Lower leg skin (tissue), 4 donors: ENCODE measurements at places on chromosomes 13 and 19. TPM values are rescaled to one million over a fixed set of nuclear protein-coding genes. Genes with fewer than 3 reads are reported as not detected.

DNA sequence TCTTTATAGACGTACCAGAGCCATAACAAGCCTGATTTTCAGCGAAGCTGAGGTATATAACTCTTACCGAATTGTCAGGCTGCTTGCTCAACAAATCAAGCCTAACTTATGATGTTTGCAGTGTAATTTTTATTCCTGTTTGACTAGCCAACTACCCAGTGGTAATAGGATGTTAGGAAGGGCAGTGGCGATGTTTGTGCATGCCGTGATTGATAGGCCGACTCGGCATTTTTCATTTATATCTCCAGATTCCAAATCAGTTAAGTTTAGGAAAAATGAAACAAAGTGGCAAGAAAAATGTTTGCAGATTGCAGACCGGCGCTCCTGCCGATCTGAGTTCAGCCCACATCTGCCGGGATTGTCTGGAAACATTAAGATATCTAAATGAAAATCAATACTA lies 401.6 kb upstream of the ZNF507 start:
- DNase-seq: no peak

Gene TMC4
- 3.8 TPM for total RNA-seq

Gene KLHL1
- not detected for total RNA-seq

Gene MAB21L1
- total RNA-seq: 0.58 TPM

- no peak for DNase-seq
These were observed 8.0 kb downstream of the LPAR6 start for GRCh38 chr13:48404952-48405351.

DNA sequence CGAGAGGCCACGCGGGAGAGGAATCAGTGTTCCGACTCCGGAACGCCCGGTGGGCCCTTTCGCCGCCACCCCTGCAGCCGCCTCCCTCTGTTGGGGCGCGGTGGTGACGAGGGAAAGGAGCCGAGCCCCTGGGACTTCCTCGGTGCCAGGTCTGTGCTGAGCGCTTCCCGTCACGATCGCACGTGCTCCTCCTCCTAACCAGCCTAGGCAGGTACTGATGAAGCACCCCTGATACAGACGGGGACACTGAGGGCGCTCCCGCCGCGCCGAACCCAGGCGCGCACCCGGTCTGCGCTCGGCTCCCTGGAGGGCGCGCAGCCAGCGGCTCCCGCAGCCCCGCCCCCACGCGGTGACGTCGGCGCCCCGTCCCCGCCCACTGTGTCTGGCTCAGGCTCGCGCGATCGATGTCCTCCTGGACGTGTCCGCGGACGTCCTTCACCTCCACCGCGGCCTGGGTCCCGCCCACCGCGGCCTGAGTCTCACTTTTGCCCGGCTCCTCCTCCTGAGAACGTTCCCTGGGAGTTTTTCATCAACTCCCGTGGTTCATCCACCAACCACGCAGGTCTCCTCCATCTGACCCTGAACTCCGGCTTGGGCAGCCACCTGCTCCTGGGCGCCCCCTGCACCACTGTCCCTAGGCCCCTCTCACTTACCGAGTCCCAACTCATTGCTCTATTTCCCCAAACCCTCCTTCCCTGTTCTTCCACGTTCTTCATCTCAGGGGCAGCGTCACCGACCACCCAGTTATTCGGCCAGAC lies 2.6 kb upstream of the KLK15 start:
- DNase-seq: peak; percentile 89

Gene RTBDN
- not detected for total RNA-seq

Gene ONECUT3
- not detected for total RNA-seq

Gene CD37
- 5.9 TPM for total RNA-seq

- no peak for DNase-seq
These were observed 238.7 kb downstream of the LIG4 start for GRCh38 chr13:107976628-107977027.

Gene KLK1
- total RNA-seq: 49.9 TPM

- DNase-seq: no peak
These were observed 12.7 kb upstream of the LILRA2 start for GRCh38 chr19:54560881-54561385.

Gene UBE2S
- total RNA-seq: 14.6 TPM

Gene SMIM17
- total RNA-seq: not detected

DNA sequence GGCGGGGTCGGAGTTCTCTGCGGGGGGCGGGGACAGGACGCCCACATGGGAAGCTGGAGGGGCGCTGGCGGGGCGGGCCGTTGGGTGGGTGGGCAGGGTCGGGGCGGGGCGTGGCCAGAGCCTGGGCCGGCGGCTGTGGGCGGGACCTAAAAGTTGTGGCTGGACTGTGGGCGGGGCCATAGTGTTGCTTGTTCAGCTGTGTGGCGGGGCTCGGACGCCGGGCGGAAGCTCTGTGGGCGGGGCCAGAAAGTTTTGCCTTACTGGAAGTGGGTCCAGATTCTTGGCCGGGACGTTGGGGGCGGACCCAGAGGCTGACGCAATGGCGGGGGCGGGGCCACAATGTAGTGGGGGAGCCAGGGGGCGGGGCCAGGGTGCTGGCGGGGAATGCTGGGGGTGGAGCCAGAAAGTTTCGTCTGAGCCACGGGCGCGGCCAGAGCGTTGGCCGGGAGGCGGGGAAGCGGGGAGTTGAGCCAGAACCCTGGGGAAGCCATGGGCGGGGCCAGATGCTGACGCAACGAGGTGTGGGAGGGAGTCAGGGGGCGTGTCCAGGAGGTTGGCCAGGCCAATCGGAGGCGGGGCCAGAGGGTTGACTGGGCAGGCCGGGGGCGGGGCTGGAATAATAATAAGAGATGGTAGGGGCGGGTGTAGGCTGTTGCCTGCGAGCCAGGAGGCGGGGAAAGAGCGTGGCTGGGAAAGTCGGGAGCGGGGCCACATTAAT lies 527 bp downstream of the CCDC9 start:
- DNase-seq: peak; percentile 100

Gene PABPC3
- total RNA-seq: 0.07 TPM

GRCh38 chr13:100363285-100363711 lies 225.3 kb downstream of the GGACT start:
- no peak for DNase-seq

DNA sequence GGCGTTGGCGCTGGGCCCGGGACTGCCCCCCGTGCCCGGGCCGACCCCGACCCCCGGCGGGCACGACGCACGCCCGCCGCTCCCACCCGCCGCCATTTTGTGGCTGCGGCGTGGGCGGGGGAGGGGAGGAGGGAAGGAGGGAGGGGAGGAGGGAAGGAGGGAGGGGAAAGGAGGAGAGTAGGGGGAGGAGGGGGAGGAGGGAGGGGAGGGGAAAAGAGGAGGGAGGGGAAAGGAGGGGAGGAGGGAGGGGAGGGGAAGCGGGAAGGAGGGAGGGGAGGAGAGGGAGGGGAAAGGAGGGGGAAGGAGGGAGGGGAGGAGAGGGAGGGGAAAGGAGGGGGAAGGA lies at the start of gene BTBD2:
TSS of gene BTBD2 (minus strand) at position 107 of the 343 bp plus-strand sequence. CDS start at position 96, 11 bp downstream.
- no peak for DNase-seq
